Fibroblast of the aortic adventitia (primary cell): ENCODE measurements at places on chromosomes 2 and 18. TPM values are rescaled to one million over a fixed set of nuclear protein-coding genes. Genes with fewer than 3 reads are reported as not detected.

Gene LINC00305
- total RNA-seq: not detected in 2 replicates

Gene DSC3
- total RNA-seq: 0.09 and 12.1 TPM in 2 replicates

Gene MC2R
- total RNA-seq: not detected in 2 replicates

Gene SCG2
- 0.63 and 3.4 TPM in 2 replicates for total RNA-seq

Gene C2orf15
- total RNA-seq: not detected in 2 replicates

Gene CHRNA1
- total RNA-seq: not detected in 2 replicates

Gene SERPINB3
- total RNA-seq: not detected in 2 replicates

Gene RAB6C
- total RNA-seq: not detected in 2 replicates

Gene GULP1
- 30.5 and 42.7 TPM in 2 replicates for total RNA-seq

Gene PRSS56
- not detected in 2 replicates for total RNA-seq

Gene TUBB8B
- not detected in 2 replicates for total RNA-seq

Gene KLHL41
- total RNA-seq: 1.4 and 2.1 TPM in 2 replicates

Gene DOK6
- total RNA-seq: 2.1 and 3.2 TPM in 2 replicates

Gene MSGN1
- not detected in 2 replicates for total RNA-seq

Gene BOK
- total RNA-seq: 15.3 and 21.4 TPM in 2 replicates

Gene ALPP
- not detected in 2 replicates for total RNA-seq

Gene SLC5A7
- total RNA-seq: not detected in 2 replicates

Gene RNU2-63P
- total RNA-seq: not detected in 2 replicates

Gene ABCG5
- total RNA-seq: not detected in 2 replicates

Gene RIT2
- total RNA-seq: not detected in 2 replicates

Gene EPAS1
- total RNA-seq: 41.5 and 45.6 TPM in 2 replicates

Gene ZNF396
- 2.0 and 2.4 TPM in 2 replicates for total RNA-seq

Gene KIAA2012
- not detected in 2 replicates for total RNA-seq

Gene SCN9A
- 14.0 and 22.9 TPM in 2 replicates for total RNA-seq

Gene APCDD1
- 0.09 TPM in 1 of 2 replicates, not detected in the other for total RNA-seq

Gene BARD1
- total RNA-seq: 4.5 and 33.1 TPM in 2 replicates

Gene ASPRV1
- total RNA-seq: 0.54 TPM in 1 of 2 replicates, not detected in the other

Gene SAG
- not detected in 2 replicates for total RNA-seq

Gene CYS1
- total RNA-seq: 3.2 and 7.0 TPM in 2 replicates

Gene SCYGR4
- total RNA-seq: not detected in 2 replicates

Gene CAB39
- 61.3 and 68.5 TPM in 2 replicates for total RNA-seq

Gene DSG2
- 4.2 and 5.6 TPM in 2 replicates for total RNA-seq

Gene FAHD2B
- total RNA-seq: 0.90 and 2.5 TPM in 2 replicates

Gene FAM161A
- 7.6 and 8.1 TPM in 2 replicates for total RNA-seq

Gene DSG4
- total RNA-seq: not detected in 2 replicates

Gene SP5
- not detected in 2 replicates for total RNA-seq

Gene SULT1C2
- total RNA-seq: 0.27 and 2.6 TPM in 2 replicates

Gene COL5A2
- 133 and 671 TPM in 2 replicates for total RNA-seq

Gene BOLL
- total RNA-seq: not detected in 2 replicates

Gene KCNJ13
- total RNA-seq: not detected in 2 replicates

Gene EML6
- total RNA-seq: 0.49 and 2.8 TPM in 2 replicates

Gene TCF23
- total RNA-seq: 2.3 TPM in 1 of 2 replicates, not detected in the other

Gene DSC1
- 0.25 TPM in 1 of 2 replicates, not detected in the other for total RNA-seq

Gene AGXT
- not detected in 2 replicates for total RNA-seq

Gene KCNF1
- total RNA-seq: not detected in 2 replicates

Gene CCDC141
- total RNA-seq: 1.8 and 2.7 TPM in 2 replicates

Gene TWSG1
- total RNA-seq: 157 and 205 TPM in 2 replicates

Gene CCDC68
- 0.16 and 7.4 TPM in 2 replicates for total RNA-seq
